ENCODE measurements at places on chromosomes 16 and 17. TPM values are rescaled to one million over a fixed set of nuclear protein-coding genes. Genes with fewer than 3 reads are reported as not detected.

DNA sequence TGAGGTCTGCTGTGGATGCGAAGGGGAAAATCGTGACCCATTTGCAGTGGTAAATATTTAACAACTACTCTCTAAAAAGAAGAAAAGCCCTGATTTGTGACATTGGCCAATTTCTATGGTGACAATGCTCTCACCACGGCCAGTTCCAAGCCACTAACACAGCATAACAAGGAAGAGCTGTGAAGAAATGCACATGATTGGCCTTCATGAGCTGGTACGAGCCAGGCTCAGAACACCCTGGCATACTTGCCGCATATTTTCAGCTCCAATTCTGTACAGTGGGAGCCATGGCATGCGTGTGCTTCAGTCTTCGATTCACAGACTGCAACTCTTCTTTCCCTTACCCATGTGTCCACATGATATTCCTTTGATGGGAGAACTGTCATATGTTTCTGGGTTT is 363.9 kb upstream of the CDH5 start:
- no peaks in the 10 kb centered on the region for H3K36me3 ChIP-seq
- peaks cover 9% of the 10 kb centered on the region for H3K4me1 ChIP-seq
- no peaks in the 10 kb centered on the region for H3K27me3 ChIP-seq
- H3K27ac ChIP-seq: no peak overlapping the region
- no peak overlapping the region for H3K4me3 ChIP-seq

- no peaks in the 10 kb centered on the region for H3K27me3 ChIP-seq
- H3K4me3 ChIP-seq: no peak overlapping the region
- no peaks in the 10 kb centered on the region for H3K4me1 ChIP-seq
- DNase-seq: no peak
These were observed 602.1 kb upstream of the GOT2 start for GRCh38 chr16:59336136-59336695.

DNA sequence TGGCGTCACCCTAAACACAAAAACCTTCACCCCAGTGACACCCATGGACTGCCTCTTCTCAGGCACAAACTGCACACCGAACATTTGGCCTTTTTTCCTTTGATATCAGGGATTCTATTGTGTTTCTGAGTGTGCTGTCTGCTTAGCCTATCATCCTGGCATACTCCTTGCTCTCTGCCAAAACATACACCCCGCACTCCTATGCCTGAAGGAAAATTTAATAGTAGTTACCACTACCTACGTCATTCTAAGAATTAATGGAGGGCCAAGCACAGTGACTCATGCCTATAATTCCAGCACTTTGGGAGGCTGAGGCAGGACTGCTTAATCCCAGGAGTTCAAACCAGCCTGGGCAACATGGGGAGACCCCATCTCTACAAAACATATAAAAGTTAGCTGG is 19.9 kb upstream of the SLFN13 start:
- H3K36me3 ChIP-seq: no peaks in the 10 kb centered on the region
- no peak overlapping the region for H3K4me3 ChIP-seq
- H3K4me1 ChIP-seq: no peaks in the 10 kb centered on the region
- no peak for DNase-seq

GRCh38 chr17:51764387-51764971 is 394.0 kb downstream of the CA10 start:
- H3K27me3 ChIP-seq: peaks cover 4% of the 10 kb centered on the region
- no peaks in the 10 kb centered on the region for H3K4me1 ChIP-seq
- DNase-seq: peak; percentile 41

- no peak overlapping the region for H3K27ac ChIP-seq
- no peak for DNase-seq
- H3K27me3 ChIP-seq: no peaks in the 10 kb centered on the region
- peaks cover 98% of the 10 kb centered on the region for H3K36me3 ChIP-seq
- no peak overlapping the region for H3K4me3 ChIP-seq
These were observed 82.2 kb downstream of the ABCC6 start for GRCh38 chr16:16141141-16141540.

GRCh38 chr17:33936764-33937163 is 318.3 kb upstream of the CCL2 start:
- H3K4me3 ChIP-seq: no peak overlapping the region
- H3K36me3 ChIP-seq: no peaks in the 10 kb centered on the region
- H3K27me3 ChIP-seq: no peaks in the 10 kb centered on the region
- no peak overlapping the region for H3K27ac ChIP-seq
- no peak for DNase-seq

- DNase-seq: peak; percentile 93
- peaks cover 45% of the 10 kb centered on the region for H3K4me1 ChIP-seq
- H3K27ac ChIP-seq: peak overlapping the region; percentile 87
- no peaks in the 10 kb centered on the region for H3K36me3 ChIP-seq
- H3K27me3 ChIP-seq: no peaks in the 10 kb centered on the region
These were observed 1.2 kb upstream of the C17orf99 start for GRCh38 chr17:78144736-78145641.

DNA sequence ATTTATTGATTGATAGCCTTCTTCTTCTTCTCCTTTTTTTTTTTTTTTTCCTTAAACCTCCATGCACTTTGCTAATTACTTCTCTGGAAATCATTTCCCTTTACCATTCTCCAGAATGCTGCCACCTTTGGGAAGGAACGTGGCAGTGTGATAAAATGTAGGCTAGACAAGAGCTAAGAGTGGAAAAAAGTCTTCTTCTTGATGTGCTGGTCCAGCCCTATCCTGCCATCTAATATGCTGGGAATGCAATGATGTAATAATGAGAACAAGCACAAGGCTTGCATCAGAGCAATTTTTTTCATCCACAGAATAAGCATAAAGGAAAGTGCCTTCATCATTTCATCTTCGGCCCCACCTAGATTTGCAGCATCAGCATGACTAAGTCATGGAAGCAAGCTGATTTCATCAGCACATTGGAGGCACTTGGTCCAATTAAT is 128.7 kb upstream of the ZFHX3 start:
- peak; percentile 45 for DNase-seq
- no peak overlapping the region for H3K4me3 ChIP-seq
- peaks cover 12% of the 10 kb centered on the region for H3K4me1 ChIP-seq
- no peaks in the 10 kb centered on the region for H3K27me3 ChIP-seq
- no peaks in the 10 kb centered on the region for H3K36me3 ChIP-seq

DNA sequence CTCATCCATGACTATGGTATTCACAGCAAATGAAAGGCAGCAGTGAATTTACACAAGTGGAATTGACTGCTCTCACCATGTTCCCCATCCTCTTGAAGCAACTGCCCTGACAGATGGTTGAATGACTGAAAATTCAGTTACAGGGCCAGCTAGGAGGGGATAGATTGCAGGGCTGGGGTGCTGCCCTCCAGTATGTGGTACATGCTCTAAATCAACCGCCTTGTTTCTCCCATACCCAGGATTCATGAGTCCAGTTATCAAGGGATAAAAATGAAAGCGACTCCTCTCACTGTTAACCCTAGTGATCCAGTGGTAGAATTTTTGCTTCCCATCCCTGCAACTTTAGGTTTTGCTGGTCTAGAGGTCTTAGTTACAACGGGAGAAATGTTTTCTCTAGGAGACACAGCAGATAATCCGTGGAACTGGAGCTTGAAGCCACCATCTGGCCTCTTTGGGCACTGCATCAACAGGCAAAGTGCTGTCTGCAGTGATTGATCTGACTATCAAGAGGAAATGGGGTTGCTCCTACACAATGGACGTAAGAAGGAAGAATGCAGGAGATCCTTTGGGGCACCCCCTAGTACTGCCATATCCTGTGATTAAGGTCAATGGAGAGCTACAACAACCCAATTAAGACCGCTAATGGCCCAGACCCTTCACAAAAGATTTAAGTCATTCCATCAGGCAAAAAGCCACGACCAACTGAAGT is 32.0 kb downstream of the SCPEP1 start:
- peaks cover 23% of the 10 kb centered on the region for H3K36me3 ChIP-seq
- no peaks in the 10 kb centered on the region for H3K4me1 ChIP-seq
- peak; percentile 80 for DNase-seq
- no peak overlapping the region for H3K27ac ChIP-seq

DNA sequence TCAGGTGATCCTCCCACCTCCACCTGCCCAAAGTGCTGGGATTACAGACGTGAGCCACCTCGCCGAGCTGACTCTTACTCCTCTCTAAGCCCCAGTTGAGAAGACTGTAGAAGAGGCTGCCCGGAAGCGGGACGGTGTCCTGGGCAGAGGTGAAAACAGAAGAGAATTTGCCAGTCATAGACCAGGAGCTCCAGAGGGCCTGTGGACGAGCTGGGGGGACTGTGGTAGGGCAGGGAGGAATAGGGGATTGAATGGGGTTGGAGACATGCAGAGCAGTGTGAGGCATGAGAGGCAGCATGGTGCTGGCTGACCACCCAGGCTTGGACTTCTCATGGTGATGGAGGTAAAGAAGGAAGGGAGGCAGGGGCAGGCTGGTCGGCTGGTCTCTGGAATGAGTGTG is 17.1 kb upstream of the PHB1 start:
- H3K27me3 ChIP-seq: peaks cover 9% of the 10 kb centered on the region
- no peak overlapping the region for H3K4me3 ChIP-seq
- no peaks in the 10 kb centered on the region for H3K36me3 ChIP-seq

- H3K27ac ChIP-seq: no peak overlapping the region
- H3K27me3 ChIP-seq: no peaks in the 10 kb centered on the region
- no peak overlapping the region for H3K4me3 ChIP-seq
- peaks cover 4% of the 10 kb centered on the region for H3K36me3 ChIP-seq
These were observed 41.5 kb downstream of the TK2 start for GRCh38 chr16:66508248-66508913.

DNA sequence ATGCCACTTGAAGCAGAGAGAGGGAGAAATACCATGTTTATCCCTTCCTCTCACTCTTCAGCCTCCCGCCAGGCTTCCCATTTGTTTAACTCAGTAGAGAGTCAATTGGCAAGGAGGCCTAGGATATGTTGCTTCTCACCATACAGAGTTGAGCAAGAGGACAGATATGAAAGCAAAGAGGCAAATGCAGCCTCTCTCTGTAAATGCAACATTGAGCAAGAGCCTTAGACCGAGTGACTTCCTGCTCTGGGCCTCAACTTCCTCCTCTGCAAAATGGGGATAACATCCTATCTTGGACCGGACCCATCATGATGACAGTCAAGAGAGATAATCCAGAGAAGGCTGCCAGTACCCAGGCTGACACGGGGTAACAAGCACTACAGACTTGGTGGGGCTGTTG is 36.8 kb downstream of the SOCS1 start:
- H3K27me3 ChIP-seq: no peaks in the 10 kb centered on the region
- H3K4me3 ChIP-seq: no peak overlapping the region
- DNase-seq: no peak

GRCh38 chr16:30342751-30343490 is 12.2 kb downstream of the CD2BP2 start:
- no peaks in the 10 kb centered on the region for H3K36me3 ChIP-seq
- DNase-seq: no peak
- no peaks in the 10 kb centered on the region for H3K27me3 ChIP-seq
- no peaks in the 10 kb centered on the region for H3K4me1 ChIP-seq
- H3K4me3 ChIP-seq: no peak overlapping the region

DNA sequence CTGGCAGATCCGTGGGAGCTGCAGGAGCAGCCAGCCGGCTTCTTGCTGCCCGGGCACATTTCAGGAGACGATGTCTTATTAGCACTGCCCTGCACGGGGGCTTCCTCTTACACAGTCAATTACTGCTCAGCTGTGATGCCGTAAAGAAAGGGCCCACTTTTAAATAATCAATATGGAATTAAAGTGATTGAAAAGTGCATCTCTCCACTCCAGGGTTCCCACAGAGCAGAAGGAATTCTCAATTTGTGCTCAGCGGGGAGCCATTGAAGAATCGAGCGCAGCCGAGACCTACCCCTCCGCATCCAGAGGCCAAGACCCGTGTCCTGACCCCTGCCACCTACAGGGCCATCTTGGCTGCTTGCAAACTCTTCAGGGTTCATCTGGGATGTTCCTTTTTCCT is 399.4 kb upstream of the C16orf82 start:
- no peaks in the 10 kb centered on the region for H3K36me3 ChIP-seq
- H3K4me1 ChIP-seq: no peaks in the 10 kb centered on the region
- DNase-seq: no peak
- H3K27me3 ChIP-seq: no peaks in the 10 kb centered on the region
- H3K27ac ChIP-seq: no peak overlapping the region

DNA sequence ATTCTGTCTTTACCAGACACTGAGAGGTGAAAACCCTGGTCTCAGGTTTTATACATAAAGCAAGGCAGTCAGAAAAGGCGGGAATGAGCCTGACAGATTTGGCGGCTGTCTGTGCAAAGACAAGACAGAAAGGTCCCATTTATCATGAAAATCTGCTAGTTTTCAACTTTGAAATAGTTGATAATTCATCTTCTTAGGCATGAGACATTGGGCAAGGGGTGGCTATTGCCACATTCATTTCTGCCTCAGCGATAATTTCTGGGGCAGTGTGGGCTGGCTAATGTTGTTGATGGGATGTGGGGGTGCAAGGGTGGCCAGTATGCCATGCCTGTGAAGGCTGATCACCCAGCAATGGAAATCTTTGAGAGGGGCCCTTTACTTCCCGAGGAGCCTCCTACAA is 173.8 kb upstream of the RPH3AL start:
- H3K36me3 ChIP-seq: peaks cover 46% of the 10 kb centered on the region
- no peaks in the 10 kb centered on the region for H3K27me3 ChIP-seq
- H3K4me3 ChIP-seq: no peak overlapping the region
- no peaks in the 10 kb centered on the region for H3K4me1 ChIP-seq
- DNase-seq: no peak

GRCh38 chr16:73793260-73793659 is 503.4 kb upstream of the PSMD7 start:
- H3K27me3 ChIP-seq: no peaks in the 10 kb centered on the region
- DNase-seq: no peak
- H3K36me3 ChIP-seq: no peaks in the 10 kb centered on the region

DNA sequence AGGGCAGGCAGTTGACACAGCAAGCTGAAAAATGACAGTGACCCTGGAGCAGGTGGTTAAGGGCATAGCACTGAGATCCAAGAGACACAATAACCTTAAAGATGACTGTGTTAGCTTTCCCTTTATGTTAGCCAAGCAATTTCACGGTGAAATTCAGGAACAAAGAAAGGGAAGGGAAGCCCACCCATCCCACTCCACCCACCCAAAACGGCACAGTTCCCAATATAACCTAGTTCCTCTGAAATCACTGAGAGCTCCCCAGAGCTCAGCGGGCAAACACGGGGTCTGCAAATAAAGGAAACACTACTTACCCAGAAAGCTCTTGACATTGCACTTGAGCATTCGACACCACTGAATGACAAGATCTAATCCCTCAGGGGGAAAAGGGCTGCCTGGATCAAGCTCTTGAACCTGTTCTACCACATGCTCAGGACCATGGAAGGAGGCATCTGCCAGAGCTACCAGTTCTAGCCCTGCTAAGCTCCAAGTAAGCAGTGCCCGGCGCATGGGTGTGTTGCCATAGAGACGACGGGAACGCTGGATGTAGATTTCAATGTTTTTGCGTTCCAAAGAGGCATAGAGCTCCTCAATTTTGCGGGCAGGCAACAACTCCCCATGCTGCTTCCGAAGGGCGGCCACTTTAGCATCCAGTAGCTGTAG is 10.6 kb downstream of the BLTP2 start:
- H3K27ac ChIP-seq: no peak overlapping the region
- no peak for DNase-seq
- H3K36me3 ChIP-seq: peaks cover 96% of the 10 kb centered on the region

KRT40 gene
- not detected for total RNA-seq

AARS1 gene
- 49.6 TPM for total RNA-seq

TBC1D28 gene
- not detected for total RNA-seq

LLGL1 gene
- 10.1 TPM for total RNA-seq

NKD1 gene
- 9.2 TPM for total RNA-seq

WFIKKN2 gene
- 0.37 TPM for total RNA-seq

P2RX5 gene
- 4.7 TPM for total RNA-seq

ZNF624 gene
- total RNA-seq: 1.8 TPM

XAF1 gene
- 116 TPM for total RNA-seq

PNMT gene
- total RNA-seq: 0.45 TPM
